H1 (cell line): ENCODE measurements at places on chromosomes 4 and X. TPM values are rescaled to one million over a fixed set of nuclear protein-coding genes. Genes with fewer than 3 reads are reported as not detected.

The ADGRL3 gene
- 13.0 and 14.0 TPM in 2 replicates for total RNA-seq

The MAGEA4 gene
- total RNA-seq, result 0.27 and 0.45 TPM in 2 replicates

- H3K4me3 ChIP-seq, result no peak overlapping the region
- H3K27me3 ChIP-seq, result no peaks in the 10 kb centered on the region
- H3K4me1 ChIP-seq, result no peaks in the 10 kb centered on the region
- DNase-seq, result no peak
- no peak overlapping the region for H3K27ac ChIP-seq
These were observed 822.9 kb downstream of the RAPGEF2 start for GRCh38 chr4:159925770-159926169.

The ARX gene
- total RNA-seq, result not detected in 2 replicates
